ENCODE measurements at places on chromosomes 7 and 10.

DNA sequence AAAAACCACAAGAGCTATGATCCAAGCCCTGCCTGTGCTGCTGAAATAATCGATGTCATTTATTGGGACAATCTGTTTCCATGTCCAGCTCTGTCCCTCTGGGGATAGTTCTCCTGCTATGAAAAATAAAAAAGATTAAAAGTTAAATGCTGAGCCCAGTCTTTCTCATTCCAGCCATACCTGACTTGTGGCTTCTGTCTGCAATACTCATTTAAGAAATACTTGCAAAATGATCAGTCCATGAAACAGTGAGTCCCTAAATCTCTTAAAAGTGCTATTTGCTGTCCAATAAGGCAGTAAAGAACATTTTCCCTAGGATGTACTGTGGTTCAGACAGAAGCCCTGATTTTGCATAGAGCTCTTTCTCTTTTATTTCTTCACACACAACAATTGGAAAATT lies 91.7 kb downstream of the SLC16A9 start:
- no peak for DNase-seq

GRCh38 chr7:142882338-142882678 lies 3.2 kb downstream of the TRPV6 start:
- no peak for DNase-seq

DNA sequence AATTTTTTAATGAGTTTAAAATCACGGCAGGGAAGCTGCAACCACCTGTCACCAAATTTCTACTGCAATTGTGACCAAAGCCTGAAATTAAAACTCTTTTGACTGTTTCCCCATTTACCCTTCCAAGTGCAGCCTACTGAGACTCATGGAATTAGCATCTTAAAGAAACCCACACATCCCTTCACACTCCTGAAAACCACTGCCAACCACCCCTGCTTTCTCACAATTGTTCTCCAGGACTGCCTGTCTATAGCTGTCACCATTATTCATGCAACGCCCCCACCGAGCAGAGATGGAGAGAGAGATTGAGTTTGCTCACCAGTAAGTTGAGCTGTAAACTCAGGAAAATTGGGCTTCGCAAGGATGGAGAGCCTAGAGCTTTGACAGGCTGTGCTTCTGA lies 383.8 kb upstream of the SORCS1 start:
- DNase-seq, result no peak

GRCh38 chr7:105853931-105854419 lies 22.4 kb downstream of the ATXN7L1 start:
- DNase-seq, result no peak

- DNase-seq, result no peak
Measured at GRCh38 chr7:89223900-89224395, 428.4 kb upstream of the TEX47 start.

DNA sequence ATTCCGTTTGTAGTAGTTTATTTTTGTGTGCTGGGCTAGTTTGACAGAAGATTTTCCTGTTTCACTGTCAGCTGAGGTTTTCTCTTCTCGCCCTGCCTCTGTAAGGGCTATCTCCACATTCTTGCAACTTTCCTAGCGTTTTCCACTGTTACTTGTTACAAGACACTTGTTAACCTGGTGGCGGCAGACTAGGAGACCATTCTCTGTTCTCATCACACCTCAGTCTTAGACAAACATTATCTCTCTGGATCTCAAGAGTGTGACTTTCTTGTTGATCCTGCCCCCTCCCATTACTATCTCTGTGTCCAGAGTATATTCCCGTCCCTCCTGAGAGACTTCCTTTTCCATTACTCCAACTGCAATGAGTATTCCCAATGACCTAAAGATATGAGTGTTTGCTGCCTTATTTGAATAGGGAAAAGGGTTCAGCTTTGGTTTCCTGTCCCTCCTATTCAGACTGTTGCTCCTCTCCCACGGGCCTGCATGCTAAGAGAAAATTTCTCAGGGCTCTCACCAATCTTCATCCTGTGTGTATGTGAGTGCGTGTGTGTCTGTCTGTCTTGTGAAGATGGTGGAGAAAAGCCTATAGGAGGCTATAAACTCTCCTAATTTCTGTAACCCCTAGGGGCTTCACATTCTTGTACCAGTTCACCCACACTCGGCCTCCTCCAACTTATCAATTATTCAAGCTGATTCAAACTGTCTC lies 722.4 kb upstream of the POT1 start:
- DNase-seq, result no peak
